Inflammatory macrophage treated with lipopolysaccharide for 1 hour (primary cell): ENCODE measurements at places on chromosomes 3 and 15.

DNA sequence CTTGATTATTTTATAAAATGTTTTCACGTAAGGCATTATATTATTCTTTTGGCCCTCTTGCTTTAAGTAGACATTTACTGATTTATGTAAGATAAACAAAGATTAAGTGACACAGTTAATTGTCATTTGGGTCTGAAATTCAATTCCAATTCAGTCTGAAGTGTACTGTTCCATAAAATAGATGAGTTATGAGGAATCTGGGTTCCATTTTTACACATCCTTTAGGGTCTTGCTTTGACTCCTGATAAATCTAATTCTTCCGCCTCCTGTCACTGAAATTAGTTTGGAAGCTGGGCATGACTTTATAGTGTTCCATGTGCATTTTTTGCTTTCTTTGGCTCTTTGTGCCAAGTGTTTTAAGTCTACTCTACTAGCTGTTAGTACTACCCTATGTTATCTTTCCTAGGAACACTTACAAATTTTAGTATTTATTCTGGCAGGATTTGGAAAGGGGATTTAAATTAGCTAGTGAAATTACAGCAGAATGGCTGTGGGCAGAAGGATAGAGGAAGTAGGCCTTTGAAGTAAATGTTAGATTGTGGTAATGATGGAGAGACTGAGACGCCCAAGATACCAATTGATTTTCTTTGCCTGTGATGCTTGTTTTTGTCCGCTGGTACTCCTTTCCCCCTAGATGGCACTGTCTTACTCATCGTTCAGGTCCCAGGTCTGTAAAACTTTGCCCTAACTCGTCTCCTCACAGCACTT is 14.3 kb downstream of the ARL8B start:
- no peak for DNase-seq

DNA sequence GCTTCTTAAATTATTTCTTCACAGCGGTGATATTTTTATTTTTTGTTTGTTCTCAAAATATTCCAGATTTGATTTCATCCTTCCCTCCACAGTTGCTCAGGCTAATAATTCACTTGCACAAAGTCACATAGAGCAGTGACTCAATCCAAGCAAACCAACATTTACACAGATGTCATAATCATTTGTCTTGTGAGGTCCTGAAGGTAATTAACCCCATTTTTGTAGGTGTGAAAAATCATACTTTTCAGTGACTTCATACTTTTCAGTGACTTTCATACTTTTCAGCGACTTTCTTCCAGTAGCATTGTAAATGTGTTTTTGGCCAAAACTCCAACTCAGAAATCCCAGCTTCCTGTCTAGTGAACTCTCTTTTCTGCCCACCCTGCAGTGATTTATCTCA is 32.1 kb downstream of the CD200 start:
- no peak for DNase-seq

DNA sequence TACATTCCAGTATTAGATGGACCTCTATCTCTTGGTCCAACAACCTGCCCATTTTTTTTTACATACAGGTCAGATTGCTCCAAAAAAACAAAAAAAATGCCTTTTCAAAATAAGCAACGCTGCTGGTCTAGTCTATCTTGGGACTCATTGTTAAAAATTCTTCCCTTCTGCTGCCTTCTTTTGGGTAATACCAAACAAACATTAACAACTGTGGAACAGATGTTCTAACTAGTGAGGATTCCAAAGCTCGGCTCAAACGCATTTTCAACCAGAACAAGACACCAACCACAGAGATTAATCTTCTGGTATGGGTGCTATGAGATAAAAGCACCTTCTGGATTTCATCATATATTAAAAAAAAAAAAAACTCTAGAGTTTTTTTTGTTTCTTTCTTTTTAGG is 24.7 kb downstream of the ARHGAP31 start:
- no peak for DNase-seq

GRCh38 chr3:47035645-47036044 is 56.2 kb downstream of the NBEAL2 start:
- DNase-seq = no peak

DNA sequence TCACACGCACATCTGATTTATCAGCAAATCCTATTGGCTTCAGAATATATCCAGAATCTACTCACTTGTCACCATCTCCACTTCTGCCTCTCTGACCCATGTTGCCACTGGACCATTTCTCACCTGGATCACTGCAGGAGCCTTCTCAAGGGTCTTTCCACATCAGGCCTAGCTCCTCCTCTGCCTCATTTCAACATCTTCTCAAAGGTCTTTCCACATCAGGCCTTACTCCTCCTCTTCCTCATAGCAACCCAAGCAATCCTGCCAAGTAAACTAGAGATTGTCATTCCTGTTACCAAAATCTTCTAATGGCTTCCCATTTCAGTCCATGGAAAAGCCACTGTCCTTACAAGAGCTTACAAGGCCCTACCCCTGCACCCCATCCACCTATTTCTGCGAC is 18.0 kb upstream of the DUT start:
- DNase-seq = no peak

DNA sequence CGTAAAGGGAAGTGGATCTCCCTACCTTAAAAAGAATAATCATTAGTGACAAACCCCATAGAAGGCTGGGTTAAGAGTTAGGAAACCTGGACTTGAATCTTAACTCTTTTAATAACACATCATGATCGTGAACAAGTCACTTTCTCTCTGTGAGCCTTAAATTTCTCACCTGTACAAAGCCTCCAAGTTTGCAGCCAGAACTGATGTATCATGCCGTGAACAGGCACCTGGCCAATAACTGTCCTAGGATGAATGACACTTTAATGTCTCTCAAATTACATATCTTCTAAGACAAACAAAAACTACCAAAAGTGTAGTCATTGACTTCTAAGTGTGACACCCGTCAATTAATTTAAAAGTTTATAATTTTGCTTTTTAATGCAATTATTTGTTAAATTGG is 3.9 kb downstream of the UPK1B start:
- DNase-seq = no peak
